ENCODE measurements at places on chromosomes 5 and 9. TPM values are rescaled to one million over a fixed set of nuclear protein-coding genes. Genes with fewer than 3 reads are reported as not detected.

GRCh38 chr5:55540525-55540924 is 5.8 kb upstream of the PLPP1 start:
- H3K27me3 ChIP-seq, result no peaks in the 10 kb centered on the region
- no peak overlapping the region for H3K4me3 ChIP-seq
- no peaks in the 10 kb centered on the region for H3K36me3 ChIP-seq
- DNase-seq, result no peak
- no peak overlapping the region for H3K27ac ChIP-seq
- no peaks in the 10 kb centered on the region for H3K4me1 ChIP-seq

GRCh38 chr9:29475471-29475870 is 1902.2 kb upstream of the C9orf72 start:
- H3K4me1 ChIP-seq, result no peaks in the 10 kb centered on the region
- DNase-seq, result no peak
- no peak overlapping the region for H3K4me3 ChIP-seq
- no peaks in the 10 kb centered on the region for H3K27me3 ChIP-seq
- no peak overlapping the region for H3K27ac ChIP-seq

- no peaks in the 10 kb centered on the region for H3K36me3 ChIP-seq
- H3K27me3 ChIP-seq, result peaks cover 48% of the 10 kb centered on the region
- H3K27ac ChIP-seq, result peak overlapping the region; percentile 90
- peaks cover 62% of the 10 kb centered on the region for H3K4me1 ChIP-seq
- no peak for DNase-seq
- peak overlapping the region; percentile 69 for H3K4me3 ChIP-seq
These were observed 694 bp upstream of the PHPT1 start for GRCh38 chr9:136848393-136849037.

The RIMOC1 gene
- 18.8 TPM for total RNA-seq

GRCh38 chr9:18632632-18633403 is 158.9 kb downstream of the ADAMTSL1 start:
- DNase-seq, result no peak
- no peaks in the 10 kb centered on the region for H3K4me1 ChIP-seq
- no peak overlapping the region for H3K4me3 ChIP-seq
- H3K27me3 ChIP-seq, result no peaks in the 10 kb centered on the region

The PDE8B gene
- total RNA-seq, result 6.1 TPM

The CD74 gene
- total RNA-seq, result 216 TPM

DNA sequence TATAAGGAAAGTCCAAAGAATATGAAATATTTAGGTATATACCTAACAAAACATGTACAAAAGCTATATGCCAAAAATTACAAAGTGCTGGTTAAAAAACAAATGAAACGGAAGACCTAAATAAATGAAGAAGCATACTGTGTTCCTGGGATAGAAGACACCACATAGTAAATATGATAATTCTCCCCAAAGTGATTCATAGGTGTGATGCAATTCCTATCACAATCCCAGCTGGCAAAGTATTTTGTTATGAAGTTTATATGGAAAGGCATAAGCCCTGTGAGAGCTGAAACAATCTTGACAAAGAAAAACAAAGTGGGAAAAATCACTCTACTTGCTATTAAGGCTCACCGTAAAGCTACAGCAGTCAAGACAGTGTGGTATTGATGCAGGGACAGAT is 2.6 kb upstream of the SMIM23 start:
- no peak for DNase-seq
- no peaks in the 10 kb centered on the region for H3K4me1 ChIP-seq
- H3K4me3 ChIP-seq, result no peak overlapping the region
- H3K36me3 ChIP-seq, result no peaks in the 10 kb centered on the region
- H3K27me3 ChIP-seq, result no peaks in the 10 kb centered on the region

The SLC46A2 gene
- total RNA-seq, result 0.36 TPM

- no peak overlapping the region for H3K4me3 ChIP-seq
- no peaks in the 10 kb centered on the region for H3K4me1 ChIP-seq
- H3K27ac ChIP-seq, result no peak overlapping the region
- no peaks in the 10 kb centered on the region for H3K27me3 ChIP-seq
- no peaks in the 10 kb centered on the region for H3K36me3 ChIP-seq
- DNase-seq, result no peak
These were observed 314.2 kb downstream of the CDK5RAP2 start for GRCh38 chr9:120265791-120266190.

DNA sequence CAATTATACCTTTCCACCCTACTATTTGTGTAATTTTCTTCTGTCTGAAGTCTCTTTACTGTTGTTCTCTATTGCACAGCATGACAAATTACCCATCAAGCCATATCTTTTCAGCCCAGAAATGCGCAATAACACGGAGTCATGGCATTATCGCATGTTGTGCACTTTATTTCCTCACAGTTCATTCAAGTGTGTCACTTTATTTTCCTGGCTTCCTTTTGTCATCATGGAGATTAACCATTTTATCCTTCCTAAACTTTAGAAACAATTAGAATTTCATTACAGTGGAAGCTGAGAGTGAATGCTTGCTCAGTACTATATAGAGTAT is 41.3 kb upstream of the MEF2C start:
- H3K36me3 ChIP-seq, result no peaks in the 10 kb centered on the region
- no peak overlapping the region for H3K4me3 ChIP-seq
- no peak for DNase-seq

DNA sequence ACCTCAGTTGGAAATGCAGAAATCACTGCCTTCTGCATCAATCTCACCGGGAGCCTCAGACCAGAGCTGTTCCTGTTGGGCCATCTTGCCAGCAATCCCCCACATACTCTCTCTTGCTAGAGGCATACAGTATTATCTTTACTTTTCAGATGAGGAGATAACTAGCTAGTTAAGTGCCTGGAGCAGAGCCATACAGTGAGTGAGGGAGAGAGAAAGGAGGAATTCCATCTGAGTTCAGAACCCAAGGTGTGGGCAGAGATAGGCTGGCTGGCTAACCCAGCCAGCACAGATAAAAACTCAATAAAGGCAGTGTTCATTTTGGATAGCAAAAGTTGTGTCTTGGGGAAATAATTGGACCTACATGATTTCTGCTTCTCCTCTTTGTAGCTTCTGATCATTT is 268.0 kb upstream of the KIF2A start:
- no peak overlapping the region for H3K4me3 ChIP-seq
- H3K36me3 ChIP-seq, result no peaks in the 10 kb centered on the region
- H3K4me1 ChIP-seq, result no peaks in the 10 kb centered on the region
- no peak for DNase-seq
- H3K27ac ChIP-seq, result no peak overlapping the region

GRCh38 chr5:87452837-87453236 is 40.1 kb upstream of the CCNH start:
- DNase-seq, result no peak
- H3K4me3 ChIP-seq, result no peak overlapping the region
- H3K27me3 ChIP-seq, result no peaks in the 10 kb centered on the region
- H3K4me1 ChIP-seq, result no peaks in the 10 kb centered on the region

The MARCOL gene
- total RNA-seq, result not detected

GRCh38 chr5:179208706-179209358 is 136.4 kb downstream of the ADAMTS2 start:
- no peak for DNase-seq
- H3K27me3 ChIP-seq, result no peaks in the 10 kb centered on the region
- H3K27ac ChIP-seq, result no peak overlapping the region
- no peaks in the 10 kb centered on the region for H3K4me1 ChIP-seq
- no peaks in the 10 kb centered on the region for H3K36me3 ChIP-seq

The EFNA5 gene
- 9.2 TPM for total RNA-seq

DNA sequence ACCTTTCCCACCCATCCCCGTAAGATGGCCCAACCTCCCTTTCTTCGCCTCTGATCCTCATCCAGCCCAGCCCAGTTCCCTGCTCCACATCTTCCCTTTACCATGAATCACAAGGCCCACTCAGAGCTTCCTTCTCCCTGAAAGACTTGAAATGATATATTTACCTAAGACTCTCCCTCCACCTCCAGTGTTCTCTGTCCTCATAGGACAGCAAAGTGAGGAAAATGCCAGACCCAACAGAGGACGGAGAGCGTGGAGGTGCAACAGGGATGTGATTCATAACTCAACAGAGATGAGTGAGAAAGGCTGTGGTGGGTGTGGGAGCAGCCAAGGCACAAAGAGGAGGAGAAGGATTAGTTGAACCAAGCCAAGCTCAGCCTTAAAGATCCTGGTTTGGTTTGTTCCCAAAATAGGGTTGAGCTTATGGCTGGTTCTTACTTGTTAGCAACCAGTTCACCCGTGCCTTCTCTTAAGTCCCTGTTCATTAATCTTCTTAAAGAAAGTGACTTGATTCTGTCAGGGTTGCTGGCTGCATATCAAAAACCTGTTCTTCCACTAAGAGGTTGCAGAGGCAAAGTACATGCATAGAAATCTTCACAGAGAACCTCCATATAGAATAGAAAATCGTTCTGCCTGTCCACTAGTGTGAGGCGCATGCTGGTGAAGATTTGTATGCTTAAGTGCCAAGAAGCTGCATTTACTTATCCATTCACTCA is 183.2 kb downstream of the ACTL7B start:
- no peaks in the 10 kb centered on the region for H3K36me3 ChIP-seq
- no peak overlapping the region for H3K4me3 ChIP-seq
- no peak for DNase-seq
- no peaks in the 10 kb centered on the region for H3K4me1 ChIP-seq
- H3K27ac ChIP-seq, result no peak overlapping the region
- H3K27me3 ChIP-seq, result no peaks in the 10 kb centered on the region

DNA sequence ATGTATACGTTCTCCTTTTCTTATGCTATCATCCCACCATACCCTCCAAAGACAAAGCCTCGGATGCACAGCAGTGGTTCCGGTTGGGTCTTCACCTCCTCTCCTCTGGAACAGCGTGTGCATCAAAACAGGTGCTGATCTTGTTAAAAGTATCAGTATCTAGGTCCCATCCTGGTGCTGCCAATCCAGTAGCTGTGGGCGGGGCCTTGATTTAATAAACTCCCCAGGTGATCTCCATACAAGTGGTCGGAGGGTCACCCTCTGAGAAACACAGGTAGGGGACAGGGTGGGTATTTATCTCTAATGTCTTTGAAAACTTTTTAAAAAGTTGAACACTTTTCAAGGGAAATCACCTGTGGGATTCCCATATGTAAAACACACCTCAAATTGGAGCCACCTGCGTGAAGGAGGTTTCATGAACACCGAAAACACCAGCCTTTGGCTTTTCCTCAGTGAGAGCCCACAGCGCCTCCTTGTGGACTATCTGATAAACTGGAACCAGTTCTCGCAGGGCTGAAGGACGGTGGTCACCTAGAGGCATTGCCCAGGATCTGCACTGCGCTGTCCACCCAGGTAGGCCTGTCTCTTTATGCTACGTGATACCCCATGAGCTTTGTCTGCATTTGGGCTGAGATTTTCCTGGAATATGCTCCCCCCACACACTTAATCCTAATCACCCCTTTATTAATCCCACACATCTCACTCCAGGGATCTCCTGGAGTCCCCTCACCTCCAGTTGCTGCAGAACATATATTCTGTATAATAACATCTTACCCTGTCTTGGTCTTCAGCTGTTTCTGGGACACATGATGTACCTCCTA is 80.5 kb upstream of the EPB41L4B start:
- H3K27ac ChIP-seq, result no peak overlapping the region
- no peak for DNase-seq
- no peaks in the 10 kb centered on the region for H3K4me1 ChIP-seq
- H3K36me3 ChIP-seq, result no peaks in the 10 kb centered on the region
- H3K27me3 ChIP-seq, result no peaks in the 10 kb centered on the region

GRCh38 chr5:151083081-151083676 is 2.3 kb upstream of the TNIP1 start:
- no peaks in the 10 kb centered on the region for H3K27me3 ChIP-seq
- no peak for DNase-seq
- no peak overlapping the region for H3K4me3 ChIP-seq
- H3K27ac ChIP-seq, result peak overlapping the region; percentile 92

The SLC27A4 gene
- 18.0 TPM for total RNA-seq

The PCDHB11 gene
- total RNA-seq, result 1.8 TPM

- H3K27ac ChIP-seq, result no peak overlapping the region
- H3K4me3 ChIP-seq, result no peak overlapping the region
- no peaks in the 10 kb centered on the region for H3K27me3 ChIP-seq
- DNase-seq, result peak; percentile 68
- no peaks in the 10 kb centered on the region for H3K36me3 ChIP-seq
- peaks cover 8% of the 10 kb centered on the region for H3K4me1 ChIP-seq
These were observed 244.3 kb upstream of the WWC1 start for GRCh38 chr5:168047043-168047668.

The KCNV2 gene
- total RNA-seq, result not detected

DNA sequence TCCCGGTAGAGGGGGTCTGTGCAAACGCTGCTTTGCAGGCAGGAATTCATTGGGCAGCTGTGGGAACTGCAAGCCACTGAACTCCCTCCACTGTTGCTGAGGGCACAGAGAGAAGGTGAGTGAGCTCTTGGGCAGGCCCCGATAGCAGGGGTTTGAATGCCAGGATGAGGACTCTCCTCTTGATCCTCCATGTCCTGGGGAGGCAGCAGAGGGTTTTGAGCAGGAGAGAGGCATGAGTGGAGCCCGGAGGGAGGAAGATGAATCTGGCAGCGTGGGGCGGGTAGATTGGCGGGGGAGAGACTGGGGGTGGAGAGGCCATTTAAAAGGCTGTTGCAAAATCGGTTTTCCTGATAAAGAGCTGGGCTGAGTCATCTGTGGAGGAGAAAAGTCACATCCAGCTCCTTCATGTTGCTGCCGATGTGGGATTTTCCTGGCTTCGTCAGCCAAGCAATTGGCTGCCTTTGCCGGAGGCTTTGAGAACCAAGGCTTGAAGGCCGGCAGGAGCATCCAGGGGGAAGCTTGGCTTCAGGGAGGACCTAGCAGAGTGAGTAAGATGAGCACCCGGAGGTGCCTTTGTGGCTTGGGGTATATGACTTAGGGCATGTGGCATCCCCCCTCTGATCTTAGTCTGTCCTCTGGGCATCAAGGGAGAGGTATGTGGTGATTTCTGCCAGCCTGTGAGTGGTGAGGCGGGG is at the start of gene SYNPO:
SYNPO (plus strand) TSS at position 350 of the 695 bp plus-strand sequence. CDS start 7,616 bp downstream, outside the sequence.
- H3K36me3 ChIP-seq, result no peaks in the 10 kb centered on the region
- peaks cover 90% of the 10 kb centered on the region for H3K4me1 ChIP-seq
- no peaks in the 10 kb centered on the region for H3K27me3 ChIP-seq
- DNase-seq, result peak; percentile 91
- H3K27ac ChIP-seq, result peak within 1 kb of the TSS; percentile 72

GRCh38 chr5:106451998-106452397 is 1218.7 kb downstream of the EFNA5 start:
- H3K4me3 ChIP-seq, result no peak overlapping the region
- no peak overlapping the region for H3K27ac ChIP-seq
- H3K36me3 ChIP-seq, result no peaks in the 10 kb centered on the region
- no peak for DNase-seq
- H3K27me3 ChIP-seq, result no peaks in the 10 kb centered on the region

Measured in sigmoid colon (tissue), 7 donors.